ENCODE measurements at places on chromosomes 7 and 10.

DNA sequence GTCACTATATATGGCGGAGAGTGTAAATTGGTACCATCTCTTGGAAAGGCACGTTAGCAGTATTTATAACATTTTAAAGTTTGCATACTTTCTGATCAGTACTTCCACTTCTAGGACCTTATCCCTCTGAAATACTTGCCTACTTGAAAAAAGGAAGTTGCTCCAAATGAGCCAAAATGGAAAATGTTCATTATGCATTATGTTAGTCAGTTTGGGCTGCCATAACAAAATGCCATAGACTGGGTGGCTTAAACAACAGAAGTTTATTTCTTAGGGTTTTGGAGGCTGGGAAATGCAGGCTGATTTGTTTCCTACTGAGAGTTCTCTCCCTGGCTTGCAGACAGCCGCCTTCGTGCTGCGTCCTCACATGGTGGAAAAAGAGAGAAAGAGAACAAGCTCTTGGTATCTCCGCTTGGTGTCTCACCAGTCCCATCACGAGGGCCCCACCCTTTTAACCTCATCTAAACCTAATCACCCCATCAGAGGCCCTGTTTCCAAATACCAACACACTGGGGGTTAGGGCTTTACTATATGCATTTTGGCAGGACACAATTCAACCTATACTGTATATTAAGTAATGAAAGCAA is 6.9 kb downstream of the SNX10 start:
- DNase-seq, result no peak

DNA sequence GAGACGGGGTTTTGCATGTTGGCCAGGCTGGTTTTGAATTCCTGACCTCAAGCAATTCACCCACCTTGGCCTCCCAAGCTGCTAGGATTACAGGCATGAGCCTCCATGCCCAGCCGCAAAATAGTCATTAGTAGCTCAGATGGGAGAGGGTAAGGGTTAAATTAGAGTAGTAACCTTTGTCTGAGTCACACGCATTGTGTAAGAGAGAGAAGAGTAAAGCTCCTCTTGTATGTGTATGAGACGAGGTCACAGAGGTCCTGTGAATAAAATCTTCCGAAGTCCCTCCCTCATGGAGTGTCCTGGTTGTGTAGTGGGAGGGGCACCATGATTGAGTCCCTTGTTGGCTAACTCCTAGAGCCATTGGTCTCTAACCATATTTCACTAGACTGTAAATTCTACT is 85.2 kb upstream of the CDC14C start:
- no peak for DNase-seq

GRCh38 chr7:27207348-27207985 is 7.6 kb upstream of the HOXA13 start:
- DNase-seq, result no peak

DNA sequence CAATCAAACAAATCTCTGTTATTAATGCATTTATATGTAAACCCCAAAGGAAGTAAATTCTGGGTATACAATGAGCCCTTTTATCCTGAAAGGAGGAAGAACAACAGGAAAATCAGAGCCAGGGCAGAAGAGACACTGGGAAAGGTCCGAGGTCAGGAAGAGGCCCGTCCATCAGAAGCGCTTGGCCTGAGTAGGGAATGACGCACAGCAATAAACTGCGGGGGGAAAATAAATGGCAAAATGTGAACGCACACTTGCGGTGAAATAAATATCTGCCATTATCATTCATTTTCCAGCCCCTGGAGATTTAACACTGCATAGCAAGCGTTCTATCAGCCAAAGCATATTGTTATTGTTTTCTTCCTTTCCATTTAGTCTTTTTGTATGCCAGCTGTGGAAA is 243.4 kb downstream of the COBL start:
- DNase-seq, result no peak

GRCh38 chr7:22039670-22040069 is 94.0 kb upstream of the CDCA7L start:
- no peak for DNase-seq

- no peak for DNase-seq
Observed at GRCh38 chr7:18495412-18496340, at the start of gene HDAC9. Gene HDAC9 (plus strand): TSS chr7:18495749. CDS start chr7:18496303, 554 bp downstream.

DNA sequence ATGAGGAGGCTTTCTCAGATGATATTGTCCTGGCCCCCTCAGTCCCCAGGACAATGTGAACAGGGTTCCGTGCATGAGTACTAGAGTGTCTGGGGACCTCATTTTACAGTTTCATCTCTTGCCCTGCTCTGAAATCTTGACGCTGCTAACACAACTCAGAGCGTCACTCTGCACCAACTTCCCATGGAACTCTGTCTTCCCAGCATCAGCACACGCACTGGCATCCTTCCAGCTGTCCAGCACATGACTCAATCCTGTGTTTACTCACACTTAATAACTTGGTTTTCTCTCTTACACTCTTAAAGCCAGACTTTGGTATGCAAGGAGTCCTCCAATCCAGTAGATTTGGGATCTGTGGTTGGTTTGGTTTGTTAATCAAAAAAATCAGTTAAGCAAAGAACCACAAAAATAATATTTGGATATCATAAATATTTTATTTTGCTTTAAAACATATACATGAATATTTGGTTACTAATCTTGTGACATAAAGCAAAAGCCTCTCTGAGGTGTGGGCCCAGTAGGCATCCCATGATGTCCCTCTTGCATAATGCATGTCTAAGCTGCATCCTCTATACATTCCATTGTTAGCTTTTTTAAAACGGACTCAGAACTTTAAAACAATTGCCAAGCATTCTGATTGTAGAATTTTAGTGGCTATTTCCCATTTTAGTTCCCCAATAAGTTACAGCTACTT is 131.0 kb downstream of the CXCL12 start:
- DNase-seq, result no peak

- no peak for DNase-seq
Observed at GRCh38 chr10:129548600-129548999, 81.6 kb downstream of the MGMT start.

DNA sequence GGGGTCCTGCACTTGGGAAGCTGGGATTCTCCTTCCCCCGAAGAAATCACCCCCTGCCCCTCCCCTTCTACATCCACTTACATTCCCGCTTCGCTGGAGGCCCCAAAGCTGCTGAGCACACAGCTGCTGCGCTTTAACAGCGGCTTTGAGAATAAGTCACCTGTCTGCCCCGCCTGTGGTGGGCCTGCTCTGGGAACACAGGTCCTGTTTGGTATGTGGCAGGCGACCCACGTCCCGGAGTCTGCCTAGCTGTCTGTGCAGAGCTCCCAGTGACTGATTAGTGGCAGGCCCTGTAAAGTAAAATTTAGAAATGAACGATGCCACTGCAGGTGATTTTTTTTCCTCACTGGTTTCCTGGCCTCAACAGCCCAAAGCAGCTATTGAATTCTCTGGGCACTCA is 47.0 kb downstream of the CDH23 start:
- DNase-seq, result no peak

- DNase-seq, result no peak
Observed at GRCh38 chr10:80464557-80465450, 10.7 kb downstream of the TSPAN14 start.

DNA sequence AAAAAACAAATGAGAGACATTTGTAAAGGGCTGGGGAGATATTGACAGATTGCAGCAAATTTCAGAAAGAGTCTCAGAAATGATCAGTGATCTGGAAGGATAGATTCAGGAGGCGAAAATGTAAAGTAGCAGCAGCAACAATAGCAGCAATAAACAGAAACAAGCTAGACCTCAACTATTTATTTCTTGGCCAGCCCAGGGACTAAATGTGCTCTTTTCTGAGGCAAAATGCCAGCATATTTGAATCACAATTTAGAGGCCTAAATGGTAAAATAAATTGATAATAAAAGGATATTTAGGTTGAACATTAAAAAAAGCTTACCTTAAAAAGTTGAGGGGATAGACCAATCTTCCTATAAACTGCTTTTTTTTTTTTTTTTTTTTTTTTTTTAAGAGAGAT is 134.6 kb upstream of the ITGB1 start:
- DNase-seq, result no peak

DNA sequence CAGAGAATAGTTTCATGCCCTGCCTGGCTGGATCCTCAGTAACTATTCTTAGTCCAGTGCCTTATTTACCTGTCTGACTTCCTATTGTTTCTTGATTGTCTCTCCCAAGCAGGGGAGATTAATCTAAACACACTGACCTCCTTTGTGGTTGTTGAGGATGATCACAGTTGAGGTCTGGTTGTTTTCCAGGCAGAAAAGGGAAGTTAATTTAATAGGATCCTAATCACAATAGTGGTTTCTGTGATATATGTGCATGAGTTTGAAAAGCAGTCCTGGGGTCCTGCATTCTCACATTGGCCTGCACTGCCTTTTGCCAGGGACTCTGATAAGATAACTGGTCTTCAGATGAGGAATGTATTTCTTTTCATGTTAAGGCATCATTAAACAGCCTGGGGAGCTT is 130.1 kb downstream of the SND1 start:
- no peak for DNase-seq

DNA sequence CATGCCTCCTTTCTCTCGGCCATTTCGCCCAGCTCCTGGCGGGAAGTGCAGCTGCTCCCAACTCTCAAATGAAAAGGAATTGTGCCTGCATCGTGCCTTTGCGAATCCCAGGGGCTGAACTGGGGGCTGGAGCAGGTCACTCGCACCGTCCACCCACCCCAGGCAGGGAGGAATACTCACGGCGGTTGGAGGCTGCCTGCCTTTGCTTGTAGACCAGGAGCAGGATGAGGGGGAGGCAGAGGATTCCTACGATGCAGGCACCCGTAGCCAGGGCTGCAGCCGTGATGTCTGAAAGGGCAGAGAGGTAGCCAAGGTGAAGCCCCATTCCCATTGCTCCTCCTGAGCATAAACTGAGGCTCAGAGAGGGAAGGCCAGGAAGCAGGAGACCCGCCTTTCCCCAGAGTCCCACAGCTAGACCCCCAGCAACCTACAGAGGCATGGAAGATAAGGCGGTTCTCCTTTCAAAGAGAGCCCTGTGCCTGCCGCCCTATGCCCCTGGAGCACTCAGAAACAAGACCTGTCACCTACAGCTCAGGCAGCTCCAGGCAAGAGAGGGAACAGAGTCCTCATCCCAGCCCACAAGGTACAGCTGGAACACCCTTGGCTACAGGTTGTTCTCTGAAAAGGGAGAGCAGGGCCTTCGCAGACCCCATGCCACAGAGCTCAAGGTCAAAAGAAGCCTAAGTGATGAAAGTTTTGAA is 18.0 kb downstream of the VSIR start:
- no peak for DNase-seq

DNA sequence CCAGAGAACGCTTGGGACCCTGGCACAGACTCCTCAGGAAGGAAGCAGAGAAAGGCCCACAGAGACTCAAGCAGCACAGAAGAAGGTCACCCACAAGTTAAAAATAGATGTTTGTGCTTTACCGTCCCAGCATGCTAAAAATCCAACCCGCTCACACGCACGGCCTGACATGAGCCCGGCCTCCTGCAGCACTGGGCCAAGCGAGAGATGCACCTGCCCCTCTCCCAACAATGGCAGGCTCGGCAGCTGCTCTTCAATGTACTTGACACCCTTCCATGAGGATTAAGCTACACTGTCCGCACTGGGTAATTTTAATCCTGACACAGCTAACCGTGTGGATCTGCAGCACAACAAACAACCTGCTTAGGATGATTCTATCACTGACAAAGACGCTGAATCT is 9.3 kb downstream of the DIP2C start:
- no peak for DNase-seq

- no peak for DNase-seq
Observed at GRCh38 chr7:7562736-7563135, 3.9 kb upstream of the MIOS start.

GRCh38 chr7:4724648-4725013 is 42.5 kb downstream of the FOXK1 start:
- no peak for DNase-seq

- DNase-seq, result no peak
Observed at GRCh38 chr7:122260336-122260735, 44.2 kb downstream of the FEZF1 start.

DNA sequence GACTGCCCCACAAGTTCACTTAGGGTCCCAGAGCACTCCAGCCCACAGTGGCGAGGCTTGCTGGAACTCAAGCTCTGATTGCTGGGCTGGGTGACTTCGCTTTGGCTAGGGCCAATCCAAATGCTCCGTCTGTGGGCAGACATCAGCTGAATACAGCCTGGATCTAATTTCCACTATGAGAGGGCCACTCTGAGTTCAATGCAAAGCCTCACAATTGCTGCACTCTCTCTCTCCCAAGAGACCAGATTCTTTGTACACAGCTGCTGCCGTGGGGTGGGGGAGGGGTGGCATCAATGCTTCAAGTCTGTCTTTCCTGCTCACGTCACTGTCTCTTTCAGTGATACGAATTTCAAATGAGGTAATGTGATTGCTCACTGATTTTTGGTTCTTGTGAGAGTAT is 47.3 kb upstream of the BPGM start:
- DNase-seq, result no peak

Data from CD4-positive, alpha-beta T cell treated with Interleukin-15 for 4 hours (primary cell).